Fibroblast of the aortic adventitia (primary cell): ENCODE measurements at places on chromosomes 6 and 20.

DNA sequence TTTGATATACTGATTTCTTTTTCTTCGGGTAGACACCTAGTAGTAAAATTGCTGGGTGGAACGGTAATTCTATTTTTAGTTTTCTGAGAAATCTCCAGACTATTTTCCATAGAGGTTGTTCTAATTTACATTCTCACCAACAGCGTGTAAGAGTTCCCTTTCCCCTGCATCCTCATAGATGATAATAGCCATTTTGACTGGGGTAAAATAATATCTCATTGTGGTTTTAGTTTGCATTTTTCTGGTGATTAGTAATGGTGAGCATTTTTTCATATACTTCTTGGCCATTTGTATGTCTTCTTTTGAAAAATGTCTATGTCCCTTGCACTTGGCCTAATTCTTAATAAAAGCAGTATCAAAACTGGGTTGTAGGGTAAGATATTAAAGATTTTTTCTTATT is 148.9 kb upstream of the SIM1 start:
- no peak for DNase-seq

- peak; percentile 38 for DNase-seq
Observed at GRCh38 chr6:34680802-34681515, 15.6 kb downstream of the ILRUN start.

- DNase-seq: peak; percentile 22
Observed at GRCh38 chr6:32046450-32047083, 8.4 kb downstream of the CYP21A2 start.

DNA sequence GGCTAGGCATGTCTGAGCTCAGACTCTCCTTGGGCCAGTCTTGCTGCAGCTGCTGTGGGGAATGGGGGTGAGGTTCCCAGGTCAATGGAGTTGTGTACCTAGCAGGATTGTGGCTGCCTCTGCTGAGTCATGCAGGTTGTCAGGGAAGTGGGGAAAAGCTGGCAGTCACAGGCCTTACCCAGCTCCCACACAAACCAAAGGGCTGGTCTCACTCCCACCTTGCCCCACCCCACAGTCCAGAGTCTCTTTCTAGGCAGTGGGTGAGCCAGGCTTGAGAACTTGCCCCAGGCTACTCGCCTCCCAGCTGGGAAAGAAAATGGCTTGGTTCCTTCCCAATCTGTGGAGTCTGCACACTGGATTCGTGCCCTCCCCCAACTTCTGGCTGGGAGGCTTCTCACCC is 65.7 kb downstream of the SCP2D1 start:
- no peak for DNase-seq

DNA sequence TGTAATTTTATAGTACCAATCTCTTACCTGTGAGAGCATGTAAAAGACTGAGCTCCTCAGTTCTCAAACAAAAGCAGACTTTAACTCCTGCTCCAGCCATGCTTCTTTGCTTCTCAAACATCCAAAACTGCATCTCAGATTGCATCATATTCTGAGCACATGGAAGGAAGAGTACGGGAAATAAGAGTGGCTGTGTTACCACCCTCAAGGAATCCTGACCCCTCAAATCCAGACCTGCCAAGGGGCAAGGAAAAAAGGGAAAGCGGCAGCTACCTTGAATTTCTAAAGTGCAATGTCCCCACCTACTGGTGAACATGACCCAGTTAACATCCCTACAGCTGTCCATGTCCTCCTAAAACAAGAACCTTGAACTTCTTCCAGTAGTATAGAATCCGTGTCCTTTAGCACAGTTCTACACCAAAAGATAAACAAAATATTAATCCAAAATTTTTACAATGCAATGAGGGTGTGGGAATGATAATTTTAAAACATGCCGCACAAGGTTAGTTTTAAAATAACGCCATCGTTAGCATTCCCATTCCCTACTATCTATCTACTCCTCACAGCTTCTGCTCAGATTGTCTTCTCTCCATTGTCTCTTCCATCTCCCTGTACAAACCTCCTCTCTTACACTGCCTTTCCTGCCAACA is 34.1 kb upstream of the HLA-DQB1 start:
- DNase-seq: peak; percentile 79

DNA sequence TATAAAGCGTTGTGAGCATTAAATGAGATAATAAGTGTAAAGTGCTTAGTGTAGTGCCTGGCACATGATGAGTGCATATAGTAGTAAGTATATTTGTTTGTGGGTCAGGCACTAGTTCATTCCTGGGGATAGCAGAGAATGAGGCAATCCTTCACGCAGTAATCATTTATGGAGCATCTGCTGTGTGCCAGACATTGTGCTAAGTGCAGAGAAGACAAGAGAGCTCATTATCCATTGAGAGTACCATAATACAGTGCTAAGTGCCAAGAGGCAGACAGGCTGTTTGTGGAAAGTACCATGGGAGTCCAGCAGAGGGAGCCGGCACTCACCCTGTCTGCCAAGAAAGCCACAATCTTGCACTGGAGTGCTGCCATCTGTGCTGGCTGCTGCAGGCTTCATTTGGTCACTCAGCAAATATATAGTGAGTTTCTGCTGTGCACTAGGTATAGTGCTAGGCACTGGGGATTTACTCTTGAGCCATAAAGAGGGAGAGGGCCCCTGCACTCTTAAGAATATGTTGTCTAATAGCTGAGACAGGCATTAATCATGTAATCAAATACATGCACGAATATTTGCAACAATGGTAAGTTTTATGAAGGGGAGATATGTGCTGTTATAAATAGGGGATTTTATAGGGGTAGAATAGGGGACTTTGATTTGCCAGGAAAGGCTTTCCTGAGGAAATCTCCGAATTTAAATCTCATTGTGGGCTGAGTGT is 12.9 kb upstream of the MROH8 start:
- DNase-seq: peak; percentile 95

- DNase-seq: no peak
Observed at GRCh38 chr20:34512266-34512954, 3.8 kb upstream of the DYNLRB1 start.

GRCh38 chr6:109239160-109239559 is 143.1 kb downstream of the CD164 start:
- DNase-seq: peak; percentile 27

DNA sequence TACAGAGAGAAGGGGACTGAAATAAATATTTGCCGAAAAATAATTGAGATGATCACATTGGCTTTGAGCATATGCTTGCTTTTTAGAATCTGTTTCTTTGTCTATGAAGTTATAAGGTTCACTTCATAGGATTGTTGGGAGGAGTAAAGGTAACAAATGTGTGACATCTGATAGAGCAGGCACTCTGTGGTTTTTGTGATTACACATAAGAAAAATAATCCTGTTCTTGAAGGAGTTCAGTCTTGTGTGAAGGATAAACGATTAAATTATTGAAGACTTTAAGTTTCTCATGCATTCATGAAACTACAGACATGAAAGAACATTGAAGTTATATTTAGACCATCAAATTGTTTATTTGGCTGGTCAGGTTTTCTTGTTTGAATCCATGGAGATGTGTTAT is 45.0 kb downstream of the QKI start:
- DNase-seq: no peak

- DNase-seq: peak; percentile 45
Observed at GRCh38 chr6:43768506-43768860, 1.5 kb upstream of the VEGFA start.

DNA sequence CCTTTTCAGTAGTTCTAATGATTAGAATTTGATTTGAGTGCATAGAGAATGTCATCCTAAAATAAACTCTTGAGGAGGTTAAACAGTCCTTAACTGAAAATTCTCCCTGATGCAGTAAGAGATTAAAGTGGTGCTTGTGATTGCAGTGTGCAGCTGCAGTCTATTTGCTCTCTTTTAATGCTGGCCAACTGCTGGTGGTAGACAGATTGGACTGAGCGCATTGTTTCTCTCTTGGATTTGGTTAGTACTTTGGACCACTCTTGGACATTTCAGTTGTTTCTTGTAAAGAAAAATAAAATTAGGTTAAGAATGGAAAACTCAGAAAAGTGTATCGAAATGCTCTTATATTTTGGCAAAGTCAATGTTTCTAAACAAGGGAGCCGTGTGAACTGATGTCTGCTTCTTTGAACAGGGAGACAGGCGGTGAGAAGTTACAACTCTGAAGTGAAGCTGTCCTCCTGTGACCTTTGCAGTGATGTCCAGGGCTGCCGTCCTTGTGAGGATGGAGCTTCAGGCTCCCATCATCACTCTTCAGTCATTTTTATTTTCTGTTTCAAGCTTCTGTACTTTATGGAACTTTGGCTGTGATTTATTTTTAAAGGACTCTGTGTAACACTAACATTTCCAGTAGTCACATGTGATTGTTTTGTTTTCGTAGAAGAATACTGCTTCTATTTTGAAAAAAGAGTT is 127.2 kb downstream of the CD109 start:
- DNase-seq: peak; percentile 10

DNA sequence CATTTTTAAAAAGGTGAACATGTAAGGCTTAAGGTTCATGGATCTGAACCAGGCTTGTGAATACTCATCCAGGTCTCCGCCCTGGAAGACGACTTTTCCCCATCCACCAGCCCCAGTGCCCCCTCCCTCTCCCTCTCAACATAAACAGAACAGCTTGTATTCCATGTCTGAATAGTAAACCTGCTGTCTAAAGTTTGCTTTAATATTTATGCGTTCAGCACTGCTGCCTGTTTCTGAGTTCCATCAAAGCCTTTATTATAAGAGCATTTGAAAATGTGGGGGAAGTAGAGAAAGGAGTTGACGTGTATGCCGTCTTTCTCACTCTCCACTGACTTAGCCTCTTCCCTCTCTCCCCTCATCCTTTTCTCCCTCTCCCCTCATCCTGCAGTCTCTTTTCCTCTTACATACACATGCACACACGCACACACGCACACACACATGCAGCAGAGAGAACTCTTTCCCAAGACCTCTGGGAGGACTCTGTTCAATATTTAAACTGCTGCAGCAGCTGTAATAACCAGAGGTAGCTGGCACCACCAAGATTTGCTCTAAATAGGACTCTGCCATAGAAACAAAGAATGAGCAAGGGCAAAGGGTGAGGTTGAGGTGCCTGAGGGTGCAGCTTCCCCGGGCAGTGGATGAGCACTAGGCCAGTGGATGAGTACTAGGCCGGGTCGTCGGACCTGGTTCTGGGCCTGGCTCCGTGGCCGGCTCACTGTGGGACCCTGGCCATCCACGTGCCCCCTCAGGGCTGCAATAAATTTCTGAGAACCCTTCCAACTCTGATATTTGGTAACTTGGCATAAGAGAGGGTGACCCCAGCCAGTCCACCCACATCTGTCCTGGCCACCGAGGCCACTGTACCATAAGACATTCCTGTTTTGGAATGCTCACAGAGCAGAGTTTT is 35.4 kb upstream of the VSTM2L start:
- no peak for DNase-seq

DNA sequence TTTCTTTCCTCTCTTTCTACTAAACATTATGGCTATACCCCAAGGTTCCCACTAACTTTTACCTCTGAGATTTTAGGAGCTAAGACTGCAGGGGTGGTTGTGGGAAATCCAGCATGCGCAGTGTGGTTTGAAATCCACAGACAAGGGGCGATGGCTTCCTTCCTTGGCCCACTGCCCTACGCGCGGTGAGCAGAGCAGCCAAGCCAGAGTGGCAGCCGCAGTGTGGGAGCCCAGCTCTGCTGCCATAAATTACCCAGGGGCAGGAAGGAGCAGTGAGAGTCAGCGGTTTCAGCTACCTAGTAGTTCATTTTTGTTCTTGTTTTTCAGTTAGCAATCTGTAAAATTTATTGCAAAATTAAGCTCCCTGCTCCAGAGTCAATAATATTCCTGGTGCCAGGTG is 101.4 kb downstream of the BMP2 start:
- no peak for DNase-seq

- DNase-seq: peak; percentile 15
Observed at GRCh38 chr6:81373414-81373813, 379.1 kb downstream of the TENT5A start.

GRCh38 chr20:32482442-32483261 is 102.5 kb downstream of the NOL4L start:
- DNase-seq: no peak

- DNase-seq: no peak
Observed at GRCh38 chr6:113921299-113921904, 49.5 kb downstream of the HDAC2 start.

DNA sequence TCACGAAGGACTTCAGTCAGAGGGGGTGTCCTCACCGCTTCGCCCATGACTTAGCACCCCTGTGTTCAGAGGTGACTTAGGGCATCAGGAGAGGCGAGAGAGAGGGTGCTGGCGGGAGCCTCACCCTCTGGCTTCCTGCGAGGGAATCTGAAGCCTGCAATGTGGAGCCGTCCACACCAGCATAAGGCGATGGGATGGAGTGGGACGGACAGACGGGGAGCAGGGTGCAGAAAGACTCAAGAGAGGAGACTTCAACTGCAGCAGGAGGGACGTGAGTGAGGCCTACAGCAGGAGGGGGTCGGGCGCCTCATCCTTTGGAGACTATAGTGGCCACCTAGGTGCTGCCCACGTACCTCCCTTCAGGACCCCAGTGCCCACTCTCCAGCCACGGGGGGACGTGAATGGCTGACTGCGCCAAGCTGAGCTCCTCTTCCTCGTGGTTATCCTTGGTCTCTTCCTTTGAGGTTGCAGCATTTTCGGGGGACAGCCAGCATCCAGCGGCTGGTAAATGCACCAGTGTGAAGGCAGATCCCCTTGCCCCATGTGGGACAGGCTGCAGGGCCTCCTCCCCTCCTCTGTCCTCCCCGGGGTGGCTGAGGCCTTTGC is 26.9 kb upstream of the MLN start:
- DNase-seq: no peak

GRCh38 chr6:20915156-20915555 is 380.9 kb downstream of the CDKAL1 start:
- DNase-seq: no peak

DNA sequence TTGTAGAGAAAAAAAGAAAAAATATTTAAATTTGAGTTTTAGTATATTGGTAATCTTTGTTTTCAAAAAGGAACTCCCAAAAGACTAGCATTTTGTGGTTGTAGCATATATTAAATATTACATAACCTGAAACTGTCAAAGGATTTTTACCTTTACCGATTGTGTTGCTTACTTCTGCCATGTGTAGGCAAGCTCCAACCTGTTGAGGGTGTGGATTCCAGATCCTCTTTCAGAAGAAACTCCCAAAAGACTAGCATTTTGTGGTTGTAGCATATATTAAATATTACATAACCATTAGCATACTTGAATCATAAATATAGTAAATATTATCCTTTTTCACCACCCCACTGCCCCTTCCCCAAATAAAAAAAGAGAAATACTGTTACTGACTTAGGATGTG is 3.2 kb downstream of the DSE start:
- DNase-seq: no peak

DNA sequence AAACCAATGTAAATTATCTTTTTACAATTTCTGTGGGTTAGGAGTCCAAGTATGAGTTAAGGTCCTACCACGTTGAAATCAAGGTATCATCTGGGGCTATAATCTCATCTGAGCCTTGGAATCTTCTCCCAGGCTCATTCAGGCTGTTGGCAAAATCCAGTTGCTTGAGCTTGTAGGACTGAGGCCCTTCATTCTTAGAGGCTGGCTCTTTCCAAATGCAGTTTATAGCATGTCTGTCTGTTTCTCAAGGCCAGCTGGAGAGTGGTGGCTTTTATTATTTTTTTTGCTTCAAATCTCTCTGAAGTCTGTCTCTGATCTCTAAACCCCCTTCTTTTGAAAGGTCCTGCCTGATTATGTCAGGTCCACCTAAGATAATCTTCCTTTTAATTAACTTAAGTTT is 177.2 kb upstream of the ASCC3 start:
- DNase-seq: no peak

GRCh38 chr6:134034478-134034877 is 17.9 kb downstream of the SLC2A12 start:
- no peak for DNase-seq
